Motor neuron (in vitro differentiated cells): ENCODE measurements at places on chromosomes 2 and 18. TPM values are rescaled to one million over a fixed set of nuclear protein-coding genes. Genes with fewer than 3 reads are reported as not detected.

RUFY4 gene
- 0.59 TPM in 1 of 2 replicates, not detected in the other for total RNA-seq

- ATAC-seq, result no peak
Observed at GRCh38 chr2:138723196-138723987, 56.8 kb downstream of the NXPH2 start.

- ATAC-seq, result no peak
Observed at GRCh38 chr2:60947056-60947455, 65.7 kb downstream of the REL start.

GRCh38 chr18:62101321-62101721 is 85.5 kb downstream of the PIGN start:
- no peak for ATAC-seq

DNA sequence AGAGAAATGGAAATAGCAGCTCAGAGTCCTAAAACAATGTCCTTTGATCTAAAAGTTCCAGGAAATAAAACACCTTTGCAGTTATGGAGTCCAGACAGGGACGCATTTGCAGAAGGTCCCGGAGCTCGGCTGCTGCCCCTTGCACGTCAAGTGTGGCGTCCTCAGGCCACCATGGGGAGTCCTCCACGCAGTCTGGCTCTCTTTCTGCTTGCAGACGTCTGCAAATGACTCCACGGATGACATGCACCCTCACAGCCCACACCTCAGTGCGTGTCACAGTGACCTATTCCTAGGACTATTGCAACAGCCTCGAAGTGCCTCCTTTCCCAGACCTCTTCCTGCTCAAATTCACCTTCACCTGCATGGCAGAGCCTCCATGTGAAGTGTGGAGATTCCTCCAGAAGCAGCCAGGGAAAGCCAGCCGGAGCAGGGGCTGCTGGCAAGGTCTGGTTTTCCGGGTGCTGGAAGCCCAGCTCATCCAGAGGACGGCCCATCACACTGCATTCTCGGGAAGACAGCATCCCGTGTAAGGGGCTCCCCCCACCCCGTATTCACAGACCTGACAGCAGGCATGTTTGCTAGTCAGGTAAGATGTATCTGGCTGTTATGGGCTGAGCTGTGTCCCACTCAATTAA is 137.7 kb downstream of the ASB1 start:
- ATAC-seq, result no peak

DNA sequence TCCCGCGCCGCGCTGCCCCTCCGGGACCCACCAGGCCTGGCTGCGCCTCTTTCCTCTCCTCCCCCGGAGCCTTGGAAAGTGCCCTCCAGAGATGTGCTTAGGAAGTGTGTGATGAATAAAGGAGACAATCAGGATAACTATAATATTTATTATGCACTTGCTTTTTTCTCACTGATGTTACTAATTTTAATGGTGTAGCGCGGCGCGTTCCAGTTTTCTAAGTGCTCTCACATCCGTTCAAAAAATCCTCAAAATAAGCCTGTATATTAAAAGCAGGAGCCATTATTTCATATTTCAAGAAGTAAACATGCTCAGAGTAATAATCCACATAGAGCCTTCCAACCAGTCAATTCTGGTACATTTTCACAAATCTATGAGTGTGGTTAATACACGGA is 941 bp upstream of the MPPE1 start:
- ATAC-seq, result no peak

GRCh38 chr2:173235947-173236803 is 118.5 kb upstream of the CDCA7 start:
- no peak for ATAC-seq

DNA sequence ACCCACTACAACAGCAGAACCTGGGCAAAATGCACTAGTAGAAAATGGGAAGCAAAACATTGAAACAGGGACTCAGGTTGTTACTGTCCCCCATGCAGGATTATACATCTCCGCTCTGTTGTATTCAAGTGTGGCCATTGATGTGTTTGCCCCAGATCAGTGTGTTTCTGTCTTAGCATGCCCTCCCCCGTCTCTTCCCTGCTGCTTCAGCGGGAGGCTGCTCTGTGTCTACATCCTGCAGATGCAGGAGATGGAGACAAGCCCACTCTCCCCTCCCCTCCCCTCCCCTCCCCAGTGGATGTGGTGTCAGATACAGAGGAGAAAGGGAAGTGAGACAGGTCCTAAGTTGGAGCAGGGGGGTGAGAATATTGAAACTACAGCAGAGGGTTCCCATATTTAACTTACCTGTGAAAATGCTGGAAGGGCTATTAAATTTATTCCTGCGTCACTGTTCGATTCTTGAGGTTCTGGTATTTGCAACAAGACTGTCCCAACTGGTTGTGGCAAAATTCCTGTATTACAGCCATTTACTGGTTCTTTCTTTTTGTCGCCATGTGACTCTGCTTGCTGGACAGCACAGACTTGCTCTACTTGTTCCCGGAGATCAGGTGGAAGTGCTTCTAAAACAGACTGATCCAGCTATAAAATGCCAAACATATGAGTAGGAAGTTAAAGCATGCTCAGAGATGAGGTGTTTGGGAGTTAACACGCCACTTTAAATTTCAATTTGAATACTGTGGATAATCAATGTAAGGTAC is 67.0 kb downstream of the EIF5B start:
- no peak for ATAC-seq

DNA sequence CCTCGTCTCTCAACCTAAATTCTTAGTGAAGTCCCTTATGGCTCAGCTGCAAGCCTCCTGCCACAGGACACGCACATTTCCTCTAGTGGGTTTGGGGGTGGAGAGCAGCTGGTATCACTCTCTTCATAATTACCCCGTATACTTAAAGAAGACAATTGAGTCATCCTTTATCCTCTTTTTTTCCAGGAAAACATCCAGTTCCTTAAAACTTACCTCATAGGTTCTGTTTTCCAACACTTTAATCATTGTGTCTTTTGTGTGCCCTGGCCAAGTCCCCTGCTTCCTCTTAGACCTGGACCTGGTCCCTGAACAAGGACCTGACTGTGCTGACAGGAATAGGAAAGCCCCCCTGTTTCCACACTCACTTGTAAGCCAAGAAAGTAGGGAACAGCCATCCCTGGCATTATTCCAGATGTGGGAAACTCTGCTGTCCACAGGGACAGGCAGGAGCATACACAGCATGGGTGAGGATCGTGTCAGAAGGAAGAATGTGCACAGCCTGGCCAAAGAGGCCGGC is 42.3 kb upstream of the MYO1B start:
- no peak for ATAC-seq
